Neural crest cell (in vitro differentiated cells): ENCODE measurements at places on chromosomes 11 and 22. TPM values are rescaled to one million over a fixed set of nuclear protein-coding genes. Genes with fewer than 3 reads are reported as not detected.

GRCh38 chr22:30206944-30207343 lies 39.6 kb downstream of the LIF start:
- peaks cover 24% of the 10 kb centered on the region for H3K27me3 ChIP-seq
- H3K4me3 ChIP-seq, result no peak overlapping the region
- H3K4me1 ChIP-seq, result peaks cover 48% of the 10 kb centered on the region
- no peaks in the 10 kb centered on the region for H3K36me3 ChIP-seq

- H3K4me3 ChIP-seq, result peak overlapping the region; percentile 52
- no peak overlapping the region for H3K27ac ChIP-seq
- DNase-seq, result no peak
- peaks cover 34% of the 10 kb centered on the region for H3K27me3 ChIP-seq
Measured at GRCh38 chr11:120170741-120171261, 32.9 kb upstream of the TRIM29 start.

The P4HA3 gene
- not detected in 2 replicates for total RNA-seq

DNA sequence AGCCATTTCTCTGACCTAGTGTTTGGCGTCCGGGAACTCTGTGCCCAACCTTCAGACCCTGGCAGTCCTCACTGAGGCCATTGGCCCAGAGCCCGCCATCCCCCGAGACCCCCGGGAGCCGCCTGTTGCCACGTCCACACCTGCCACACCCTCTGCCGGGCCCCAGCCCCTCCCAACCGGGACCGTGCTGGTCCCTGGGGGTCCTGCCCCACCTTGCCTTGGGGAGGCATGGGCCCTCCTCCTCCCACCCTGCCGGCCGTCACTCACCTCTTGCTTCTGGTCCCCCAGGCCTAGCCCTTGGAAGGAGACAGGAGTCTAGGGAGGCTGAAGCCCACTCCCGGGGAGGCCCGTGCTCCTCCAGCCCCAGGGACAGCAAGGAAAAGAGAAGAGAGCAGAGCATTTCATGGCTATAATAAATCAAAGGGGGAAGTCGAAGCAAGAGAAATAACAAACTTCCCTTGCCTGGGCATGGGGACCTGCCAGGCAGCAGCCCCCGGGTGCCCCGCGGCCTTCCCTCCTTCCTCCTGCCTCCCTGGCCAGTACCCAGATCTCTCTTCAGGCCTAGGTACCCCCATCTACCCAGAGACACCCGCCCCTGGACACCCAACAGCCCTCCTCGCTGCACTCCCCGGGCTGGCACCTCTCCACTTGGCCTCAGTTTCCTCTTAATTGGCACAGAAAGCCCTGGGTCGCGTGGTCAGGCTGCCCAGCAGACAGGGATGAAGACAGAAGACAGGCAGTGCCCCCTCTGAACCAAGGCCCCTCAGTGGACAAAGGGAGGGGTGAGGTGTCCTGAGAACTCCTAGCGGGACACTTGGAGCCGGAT lies 13.0 kb upstream of the SLC39A13 start:
- no peaks in the 10 kb centered on the region for H3K27me3 ChIP-seq
- H3K36me3 ChIP-seq, result no peaks in the 10 kb centered on the region
- peaks cover 6% of the 10 kb centered on the region for H3K4me1 ChIP-seq
- H3K4me3 ChIP-seq, result no peak overlapping the region
- DNase-seq, result no peak

GRCh38 chr11:92245700-92246271 lies 21.2 kb downstream of the FAT3 start:
- no peak overlapping the region for H3K27ac ChIP-seq
- no peak for DNase-seq
- peaks cover 2% of the 10 kb centered on the region for H3K36me3 ChIP-seq
- H3K4me1 ChIP-seq, result peaks cover 37% of the 10 kb centered on the region

The PAX6 gene
- total RNA-seq, result 83.7 and 86.7 TPM in 2 replicates

The AAMDC gene
- total RNA-seq, result 17.8 and 22.4 TPM in 2 replicates

GRCh38 chr22:27903805-27904473 lies 15.1 kb downstream of the PITPNB start:
- no peaks in the 10 kb centered on the region for H3K4me1 ChIP-seq
- H3K36me3 ChIP-seq, result peaks cover 3% of the 10 kb centered on the region
- H3K4me3 ChIP-seq, result no peak overlapping the region
- H3K27me3 ChIP-seq, result no peaks in the 10 kb centered on the region
- H3K27ac ChIP-seq, result no peak overlapping the region

DNA sequence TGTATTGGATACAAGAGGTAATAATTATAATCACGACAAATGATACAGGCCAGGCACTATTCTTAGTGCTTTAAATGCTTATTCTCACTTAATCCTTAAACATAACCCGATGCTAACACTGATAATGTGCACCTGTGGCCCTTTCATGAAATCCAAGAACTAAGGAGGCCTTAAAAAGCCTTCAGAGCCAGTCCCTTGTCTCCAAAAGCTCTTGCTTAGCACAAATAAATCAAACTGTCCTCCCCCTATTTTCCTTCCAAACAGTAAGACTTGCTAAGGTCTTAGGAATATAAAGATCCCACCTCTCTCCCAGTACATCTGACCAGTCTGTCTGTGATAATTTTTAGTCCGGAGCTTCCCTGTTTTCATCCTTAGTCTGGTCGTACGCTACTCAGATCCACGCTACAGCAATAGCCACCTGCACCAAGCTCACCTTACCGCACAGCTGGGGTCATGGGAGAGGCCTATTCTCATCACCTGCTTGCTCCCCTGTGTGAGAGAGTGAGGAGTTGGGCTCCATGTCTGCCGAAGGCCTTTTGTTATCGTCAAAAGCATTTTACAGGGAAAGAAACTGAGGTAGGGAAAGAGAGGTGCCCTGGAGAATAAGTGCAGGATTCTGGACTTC lies 16.9 kb downstream of the FXYD6 start:
- peaks cover 29% of the 10 kb centered on the region for H3K4me1 ChIP-seq
- H3K27me3 ChIP-seq, result no peaks in the 10 kb centered on the region
- H3K36me3 ChIP-seq, result peaks cover 8% of the 10 kb centered on the region

The TSSK2 gene
- total RNA-seq, result not detected in 2 replicates

The PTS gene
- total RNA-seq, result 39.7 and 40.1 TPM in 2 replicates
